Suprapubic skin (tissue), 4 donors: ENCODE measurements at places on chromosomes 3 and 15. TPM values are rescaled to one million over a fixed set of nuclear protein-coding genes. Genes with fewer than 3 reads are reported as not detected.

ASB14 gene
- not detected for total RNA-seq

HGD gene
- total RNA-seq: 1.7 TPM

PIGZ gene
- total RNA-seq: 11.0 TPM

CTXND1 gene
- total RNA-seq: 0.24 TPM

ALPK3 gene
- total RNA-seq: 0.89 TPM

TGM4 gene
- total RNA-seq: 0.56 TPM

CLEC3B gene
- 30.3 TPM for total RNA-seq

NGLY1 gene
- total RNA-seq: 25.4 TPM

CELF6 gene
- total RNA-seq: 0.79 TPM

ACSBG1 gene
- 61.8 TPM for total RNA-seq

GOLGA6B gene
- not detected for total RNA-seq

GRCh38 chr15:49094923-49095322 is 48.7 kb upstream of the SECISBP2L start:
- no peak for DNase-seq
- no peak overlapping the region for H3K4me3 ChIP-seq
- no peaks in the 10 kb centered on the region for H3K36me3 ChIP-seq
- H3K4me1 ChIP-seq: no peaks in the 10 kb centered on the region

DNA sequence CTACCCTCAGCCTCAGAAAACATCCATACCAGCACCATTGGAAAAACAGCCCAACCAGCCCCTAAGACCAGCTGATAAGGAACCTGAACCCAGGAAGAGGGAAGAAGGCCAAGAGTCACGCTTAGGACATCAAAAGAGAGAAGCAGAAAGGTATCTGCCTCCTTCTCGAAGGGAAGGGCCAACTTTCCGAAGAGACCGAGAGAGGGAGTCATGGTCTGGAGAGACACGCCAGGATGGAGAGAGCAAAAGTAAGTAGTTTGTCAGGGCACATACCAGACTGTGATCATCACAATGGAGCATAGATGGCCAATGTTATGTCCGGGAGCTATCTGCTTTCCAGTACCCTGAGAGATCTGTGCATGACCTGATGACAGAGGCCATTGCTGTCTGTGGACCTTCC is 31.0 kb upstream of the RBM5 start:
- H3K27me3 ChIP-seq: no peaks in the 10 kb centered on the region
- no peak overlapping the region for H3K27ac ChIP-seq
- H3K36me3 ChIP-seq: peaks cover 91% of the 10 kb centered on the region
- DNase-seq: no peak
- H3K4me1 ChIP-seq: no peaks in the 10 kb centered on the region

- no peaks in the 10 kb centered on the region for H3K27me3 ChIP-seq
- H3K4me1 ChIP-seq: peaks cover 3% of the 10 kb centered on the region
- no peaks in the 10 kb centered on the region for H3K36me3 ChIP-seq
- DNase-seq: no peak
- H3K27ac ChIP-seq: no peak overlapping the region
These were observed 32.2 kb upstream of the LYZL4 start for GRCh38 chr3:42442640-42443039.

- no peaks in the 10 kb centered on the region for H3K36me3 ChIP-seq
- H3K27me3 ChIP-seq: no peaks in the 10 kb centered on the region
- no peak overlapping the region for H3K27ac ChIP-seq
- DNase-seq: no peak
- no peak overlapping the region for H3K4me3 ChIP-seq
These were observed 781.6 kb upstream of the CFAP20DC start for GRCh38 chr3:59831394-59831793.

- no peaks in the 10 kb centered on the region for H3K36me3 ChIP-seq
- H3K27ac ChIP-seq: no peak overlapping the region
- no peaks in the 10 kb centered on the region for H3K27me3 ChIP-seq
- H3K4me3 ChIP-seq: no peak overlapping the region
- no peak for DNase-seq
These were observed 80.2 kb downstream of the BFSP2 start for GRCh38 chr3:133479895-133480669.

- no peaks in the 10 kb centered on the region for H3K4me1 ChIP-seq
- H3K4me3 ChIP-seq: no peak overlapping the region
- no peaks in the 10 kb centered on the region for H3K27me3 ChIP-seq
- H3K27ac ChIP-seq: no peak overlapping the region
- no peaks in the 10 kb centered on the region for H3K36me3 ChIP-seq
These were observed 1066.5 kb downstream of the PLOD2 start for GRCh38 chr3:145094355-145094941.

DNA sequence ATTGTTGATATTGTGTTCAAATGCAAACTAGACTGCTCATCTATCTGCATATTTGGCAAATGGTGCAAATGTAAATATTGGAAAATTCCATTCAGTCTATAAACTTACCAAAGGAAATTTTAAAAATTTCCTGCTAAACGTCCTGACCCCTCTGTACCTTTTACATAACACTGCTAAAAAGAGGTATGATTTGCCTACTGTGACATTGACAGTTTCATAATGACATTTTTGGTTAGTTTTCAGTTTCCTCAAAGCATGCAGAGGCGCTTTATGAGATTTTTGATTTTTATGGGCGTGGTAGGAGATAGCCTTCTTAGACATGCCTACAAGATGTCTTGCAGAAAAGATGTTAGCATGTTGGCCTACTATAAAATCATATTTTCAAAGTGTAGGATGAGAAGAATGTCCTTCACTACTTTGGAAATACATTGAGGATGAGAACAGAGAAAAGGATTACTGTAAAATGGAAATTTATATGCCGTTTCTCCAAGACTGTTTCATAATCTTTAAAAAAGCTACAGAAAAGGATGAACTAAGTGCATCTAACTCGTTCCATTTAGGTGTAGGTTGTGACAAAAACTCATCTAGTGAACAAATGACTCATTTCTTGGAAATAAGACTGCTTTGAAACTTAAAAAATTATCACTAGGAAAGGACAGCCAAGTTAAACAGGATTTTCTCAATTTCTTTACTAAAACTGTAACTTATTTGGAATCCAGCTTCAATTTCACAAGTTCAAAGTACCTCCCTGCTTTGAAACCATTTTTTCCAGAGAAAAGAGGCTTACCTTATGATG is 14.5 kb upstream of the ISLR start:
- H3K36me3 ChIP-seq: no peaks in the 10 kb centered on the region
- no peak overlapping the region for H3K27ac ChIP-seq
- no peaks in the 10 kb centered on the region for H3K4me1 ChIP-seq
- peaks cover 6% of the 10 kb centered on the region for H3K27me3 ChIP-seq
- no peak for DNase-seq

GRCh38 chr3:195407531-195408409 is 35.0 kb downstream of the ACAP2 start:
- no peak overlapping the region for H3K4me3 ChIP-seq
- peaks cover 2% of the 10 kb centered on the region for H3K4me1 ChIP-seq
- no peak for DNase-seq

GRCh38 chr3:111882799-111883198 is 23.7 kb downstream of the PHLDB2 start:
- DNase-seq: no peak
- H3K36me3 ChIP-seq: peaks cover 10% of the 10 kb centered on the region
- no peak overlapping the region for H3K27ac ChIP-seq
- H3K27me3 ChIP-seq: no peaks in the 10 kb centered on the region
- H3K4me3 ChIP-seq: no peak overlapping the region

DNA sequence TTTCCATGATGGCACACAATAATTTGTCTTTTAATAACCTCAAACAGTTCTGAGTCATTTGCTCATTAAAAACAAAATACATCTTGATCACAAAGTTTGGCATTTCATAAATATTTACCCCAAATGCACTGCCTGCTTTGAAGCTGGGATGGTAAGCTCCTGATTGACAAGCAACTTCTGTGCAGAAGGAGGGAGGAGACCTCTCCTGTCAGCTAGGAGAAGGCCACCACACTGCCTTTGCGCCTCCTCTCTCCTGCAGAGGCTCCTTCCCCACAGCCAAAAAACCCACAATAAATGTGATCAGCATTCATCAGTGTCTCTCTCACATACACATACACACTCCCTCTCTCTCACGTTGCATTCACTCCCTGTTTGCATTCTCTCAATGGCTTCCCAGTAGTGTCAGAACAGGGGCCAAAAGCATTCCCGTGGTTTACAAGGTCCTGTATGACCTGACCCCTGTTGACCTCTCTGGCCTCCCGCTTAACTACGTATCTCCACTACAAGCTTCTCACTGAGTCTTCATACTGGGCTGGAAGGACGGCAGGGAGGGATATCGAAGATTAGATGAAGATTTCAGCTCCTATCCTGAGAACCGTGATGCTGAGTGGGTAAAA is 216.4 kb downstream of the FOXP1 start:
- peaks cover 21% of the 10 kb centered on the region for H3K4me1 ChIP-seq
- H3K27me3 ChIP-seq: no peaks in the 10 kb centered on the region
- H3K27ac ChIP-seq: no peak overlapping the region

GRCh38 chr15:75031848-75032247 is 8.5 kb downstream of the PPCDC start:
- H3K27me3 ChIP-seq: no peaks in the 10 kb centered on the region
- no peak overlapping the region for H3K4me3 ChIP-seq
- no peak for DNase-seq
- peaks cover 51% of the 10 kb centered on the region for H3K4me1 ChIP-seq
- H3K36me3 ChIP-seq: no peaks in the 10 kb centered on the region

- H3K36me3 ChIP-seq: no peaks in the 10 kb centered on the region
- no peaks in the 10 kb centered on the region for H3K27me3 ChIP-seq
- DNase-seq: peak; percentile 86
These were observed 103.1 kb downstream of the CMSS1 start for GRCh38 chr3:99920481-99921376.

DNA sequence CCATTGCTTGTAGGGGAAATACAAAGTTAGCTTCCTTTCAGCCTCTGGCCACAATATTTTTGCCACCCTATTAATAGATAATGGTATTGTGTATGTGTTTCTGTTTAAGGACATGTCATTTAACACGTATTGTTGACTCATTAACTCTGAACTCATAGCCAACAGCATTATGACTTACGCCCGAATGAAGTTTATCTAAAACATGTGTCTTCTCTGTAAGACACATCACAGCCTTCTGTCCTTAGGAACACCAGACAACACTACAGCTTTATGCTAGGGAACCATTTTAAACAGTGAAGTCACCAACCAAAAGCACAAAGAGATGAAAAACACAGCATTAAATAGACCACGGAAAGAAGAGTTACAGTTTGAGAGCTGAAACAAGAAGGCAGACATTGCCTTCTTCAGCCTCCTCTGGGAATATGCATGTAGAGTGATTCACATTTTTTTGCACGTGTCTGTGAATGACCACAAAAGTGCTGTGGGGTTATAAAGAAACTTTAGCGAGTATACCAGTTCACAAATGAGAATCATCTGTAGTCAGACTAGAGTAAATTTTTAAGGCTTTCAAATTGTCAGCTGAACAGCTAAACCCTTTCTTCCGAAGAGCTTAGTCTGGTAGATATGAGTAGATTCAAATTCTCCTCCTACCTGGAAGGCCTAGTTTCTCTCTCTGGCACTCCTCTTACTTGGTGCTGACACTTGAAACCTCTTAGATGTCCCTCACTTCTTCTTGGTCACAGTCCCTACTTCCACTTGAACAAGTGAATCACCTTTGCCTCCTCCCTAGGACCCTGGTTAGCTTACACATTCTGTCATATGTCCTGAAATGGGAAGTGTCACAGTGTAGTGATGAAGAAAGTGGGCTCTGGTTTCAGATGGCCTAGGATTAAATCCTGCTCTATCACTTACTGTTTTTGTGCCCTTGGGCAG is 32.2 kb downstream of the MCTP2 start:
- H3K27me3 ChIP-seq: no peaks in the 10 kb centered on the region
- no peaks in the 10 kb centered on the region for H3K36me3 ChIP-seq
- peaks cover 7% of the 10 kb centered on the region for H3K4me1 ChIP-seq
- H3K4me3 ChIP-seq: no peak overlapping the region
- H3K27ac ChIP-seq: peak overlapping the region; percentile 39

GRCh38 chr15:69021895-69022294 is 7.4 kb downstream of the NOX5 start:
- no peaks in the 10 kb centered on the region for H3K4me1 ChIP-seq
- no peak for DNase-seq
- peaks cover 3% of the 10 kb centered on the region for H3K27me3 ChIP-seq
- no peaks in the 10 kb centered on the region for H3K36me3 ChIP-seq
- H3K27ac ChIP-seq: no peak overlapping the region

GRCh38 chr3:118435851-118436350 is 598.7 kb downstream of the IGSF11 start:
- no peak overlapping the region for H3K4me3 ChIP-seq
- no peaks in the 10 kb centered on the region for H3K27me3 ChIP-seq
- H3K4me1 ChIP-seq: no peaks in the 10 kb centered on the region
- no peak overlapping the region for H3K27ac ChIP-seq
- no peak for DNase-seq
- H3K36me3 ChIP-seq: no peaks in the 10 kb centered on the region

DNA sequence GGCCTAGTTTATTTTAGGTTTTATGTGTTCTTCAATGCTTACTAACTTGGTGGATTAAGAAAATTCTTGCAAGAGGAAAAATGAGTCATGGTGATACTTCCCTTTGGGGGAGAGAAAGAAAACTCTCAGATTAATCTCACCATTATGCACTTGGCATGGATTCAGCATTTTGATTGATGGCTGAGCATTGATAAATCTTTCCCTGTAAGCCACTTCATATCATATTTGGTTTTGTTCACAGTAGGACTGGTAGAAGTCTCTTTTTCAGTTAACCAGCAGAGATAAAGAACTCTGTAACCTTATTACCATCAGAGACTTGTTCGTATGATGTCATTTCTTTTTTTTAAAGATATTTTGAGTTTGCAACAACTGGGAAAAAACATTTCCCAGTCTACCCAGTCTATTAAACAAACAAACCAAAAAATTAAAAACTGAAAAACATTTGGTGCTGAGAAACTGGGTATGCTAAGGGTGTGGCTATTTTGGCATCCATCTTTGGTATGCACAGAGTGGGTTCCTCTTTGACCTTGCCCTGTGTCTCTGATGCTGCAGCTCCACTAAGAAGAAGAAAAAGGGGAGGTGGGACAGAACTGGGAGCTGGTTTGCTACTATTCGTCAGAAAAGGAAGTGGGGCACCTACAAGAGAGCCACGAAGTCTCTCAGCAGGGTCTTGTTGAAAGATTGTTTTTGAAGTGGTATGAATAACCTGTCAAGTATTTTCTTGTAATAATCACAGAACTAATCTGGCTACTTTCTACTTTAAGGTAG is 17.2 kb downstream of the TMOD3 start:
- peak overlapping the region; percentile 26 for H3K27ac ChIP-seq
- H3K27me3 ChIP-seq: no peaks in the 10 kb centered on the region
- H3K4me3 ChIP-seq: no peak overlapping the region
- peaks cover 71% of the 10 kb centered on the region for H3K4me1 ChIP-seq
- DNase-seq: no peak
- H3K36me3 ChIP-seq: no peaks in the 10 kb centered on the region

DNA sequence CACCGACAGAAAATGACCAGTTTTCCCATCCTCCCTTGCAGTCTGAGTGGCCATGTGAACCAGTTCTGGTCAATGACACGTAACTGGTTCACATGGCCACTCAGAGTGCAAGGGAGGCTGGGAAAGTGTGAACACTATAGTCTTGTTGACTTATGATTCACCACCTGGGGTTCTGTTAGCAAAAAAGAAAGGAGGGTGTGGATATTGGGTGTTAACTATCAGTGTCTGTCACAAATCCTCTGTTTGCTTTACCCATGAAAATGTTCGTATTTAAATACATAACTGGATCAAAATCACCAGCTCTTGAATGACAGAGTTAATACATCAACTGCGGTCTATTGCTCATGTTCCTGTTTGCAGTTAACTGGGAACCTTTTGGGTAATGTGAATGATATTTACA is 92.3 kb downstream of the ADAMTSL3 start:
- no peaks in the 10 kb centered on the region for H3K27me3 ChIP-seq
- no peaks in the 10 kb centered on the region for H3K36me3 ChIP-seq
- DNase-seq: no peak
- peaks cover 10% of the 10 kb centered on the region for H3K4me1 ChIP-seq
